Body of pancreas (tissue), 4 donors: ENCODE measurements at places on chromosomes 4 and X. TPM values are rescaled to one million over a fixed set of nuclear protein-coding genes. Genes with fewer than 3 reads are reported as not detected.

DNA sequence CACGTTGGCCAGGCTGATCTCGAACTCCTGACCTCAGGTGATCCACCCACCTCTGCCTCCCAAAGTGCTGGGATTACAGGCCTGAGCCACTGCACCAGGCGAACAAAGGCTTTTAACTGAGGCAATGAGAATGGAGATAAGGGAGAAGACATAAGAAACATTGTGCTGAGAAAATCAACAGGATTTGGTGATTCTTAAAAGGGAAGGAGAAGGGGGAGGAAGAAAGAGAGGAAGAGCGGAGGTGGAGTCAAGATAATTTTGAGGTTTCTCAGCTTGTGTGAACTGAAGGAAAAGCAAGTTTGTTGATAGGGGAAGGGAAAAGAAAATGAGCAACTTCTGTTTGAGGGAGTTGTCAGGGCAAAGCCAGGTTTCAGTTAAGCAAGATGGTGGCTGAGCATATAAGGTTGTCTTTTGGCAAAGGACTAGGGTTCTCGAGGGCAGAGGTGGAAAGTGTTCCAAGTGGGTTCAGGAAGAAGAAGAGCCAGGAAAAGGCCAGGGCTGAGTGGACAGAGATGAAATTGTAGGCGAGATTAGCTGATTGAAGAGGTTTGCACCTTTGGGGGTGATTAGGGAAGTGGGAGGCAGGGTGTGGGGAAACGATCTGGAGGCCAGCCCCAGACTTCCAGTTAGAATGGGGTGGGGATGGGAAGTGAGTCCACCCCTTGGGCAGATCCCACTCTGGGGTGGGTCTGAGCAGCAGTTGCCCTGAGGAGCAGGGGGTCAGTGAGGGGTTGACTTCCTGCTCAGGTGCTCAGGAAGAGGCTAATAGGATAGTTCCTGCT, 7.8 kb downstream of the DOCK11 start:
- DNase-seq = no peak

GRCh38 chr4:88672987-88673386, 24.6 kb downstream of the NAP1L5 start:
- DNase-seq = peak; percentile 41

Gene DUSP21
- total RNA-seq = not detected

DNA sequence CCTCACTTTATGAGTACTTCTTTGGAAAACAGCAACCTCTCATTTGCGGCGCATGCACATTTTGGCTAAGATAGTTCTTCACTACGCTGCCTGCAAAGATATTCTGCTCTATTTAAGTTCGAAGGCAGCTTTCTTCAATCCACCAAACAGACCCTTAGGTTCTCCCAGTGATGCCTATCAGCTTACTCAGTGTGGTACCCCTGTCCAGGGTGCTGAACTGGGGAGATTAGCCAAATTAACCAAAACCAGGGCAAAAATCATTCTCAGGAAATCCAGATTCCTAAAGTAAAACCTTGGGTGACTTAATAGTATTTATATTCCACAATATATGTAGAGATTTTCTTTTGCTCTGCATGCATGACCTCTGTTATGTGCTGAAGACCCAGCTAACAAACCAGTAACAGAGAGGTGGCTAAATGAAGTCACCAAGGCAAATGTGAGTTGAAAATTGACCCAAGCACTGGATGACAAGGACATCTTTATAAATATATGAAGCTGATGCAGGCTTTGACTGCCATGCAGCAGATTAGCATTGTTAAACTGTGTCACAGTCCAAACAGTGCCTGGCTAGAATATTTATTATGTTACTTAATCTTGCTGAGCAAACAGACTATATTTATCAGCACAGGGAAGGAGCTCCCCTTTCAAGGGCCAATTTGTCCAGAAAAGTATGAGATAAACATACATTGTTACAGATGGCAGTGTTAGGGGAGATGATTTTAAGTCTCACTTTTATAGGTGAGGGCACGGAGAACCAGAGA, 418.2 kb downstream of the STIM2 start:
- DNase-seq = no peak

Gene IKBKG
- total RNA-seq = 11.9 TPM

- DNase-seq = no peak
These were observed 7.9 kb upstream of the SERTM2 start for GRCh38 chrX:111503485-111503993.

DNA sequence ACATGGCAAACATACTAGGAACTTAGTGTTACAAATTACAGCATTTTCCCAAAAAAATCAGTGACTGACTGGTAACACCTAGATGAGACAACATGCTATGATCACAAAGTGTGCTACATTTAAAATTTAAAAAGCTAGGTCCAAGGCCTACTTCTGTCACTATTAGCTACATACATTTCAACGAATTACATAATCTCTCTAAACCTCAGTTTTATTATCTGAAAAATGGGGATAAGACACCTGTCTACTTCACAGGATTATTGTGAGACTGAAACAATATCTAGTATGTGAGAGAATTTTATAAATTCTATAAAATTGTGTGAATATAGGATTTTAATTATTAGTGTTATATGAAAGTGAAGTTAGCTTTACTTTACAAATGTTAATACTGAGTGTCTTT, 228.5 kb downstream of the DCLK2 start:
- no peak for DNase-seq
